ENCODE measurements at places on chromosomes 6 and 20. TPM values are rescaled to one million over a fixed set of nuclear protein-coding genes. Genes with fewer than 3 reads are reported as not detected.

SMOC2 gene
- 13.1 TPM for total RNA-seq

PPP1R16B gene
- total RNA-seq, result 29.4 TPM

CDH4 gene
- total RNA-seq, result 1.1 TPM

MAPK13 gene
- 43.3 TPM for total RNA-seq

LATS1 gene
- 32.4 TPM for total RNA-seq

CEBPB gene
- total RNA-seq, result 81.4 TPM

COL20A1 gene
- total RNA-seq, result not detected

ZNF292 gene
- total RNA-seq, result 52.3 TPM

LINC00237 gene
- total RNA-seq, result not detected

EMILIN3 gene
- 0.50 TPM for total RNA-seq

SLC32A1 gene
- total RNA-seq, result not detected

EDN1 gene
- 16.6 TPM for total RNA-seq

NOTCH4 gene
- total RNA-seq, result 30.5 TPM

Data from kidney (tissue), 22 donors.